ENCODE measurements at places on chromosomes 13 and 19. TPM values are rescaled to one million over a fixed set of nuclear protein-coding genes. Genes with fewer than 3 reads are reported as not detected.

The CRX gene
- total RNA-seq = not detected

The SLITRK6 gene
- 1.3 TPM for total RNA-seq

The ZNF415 gene
- total RNA-seq = 1.7 TPM

DNA sequence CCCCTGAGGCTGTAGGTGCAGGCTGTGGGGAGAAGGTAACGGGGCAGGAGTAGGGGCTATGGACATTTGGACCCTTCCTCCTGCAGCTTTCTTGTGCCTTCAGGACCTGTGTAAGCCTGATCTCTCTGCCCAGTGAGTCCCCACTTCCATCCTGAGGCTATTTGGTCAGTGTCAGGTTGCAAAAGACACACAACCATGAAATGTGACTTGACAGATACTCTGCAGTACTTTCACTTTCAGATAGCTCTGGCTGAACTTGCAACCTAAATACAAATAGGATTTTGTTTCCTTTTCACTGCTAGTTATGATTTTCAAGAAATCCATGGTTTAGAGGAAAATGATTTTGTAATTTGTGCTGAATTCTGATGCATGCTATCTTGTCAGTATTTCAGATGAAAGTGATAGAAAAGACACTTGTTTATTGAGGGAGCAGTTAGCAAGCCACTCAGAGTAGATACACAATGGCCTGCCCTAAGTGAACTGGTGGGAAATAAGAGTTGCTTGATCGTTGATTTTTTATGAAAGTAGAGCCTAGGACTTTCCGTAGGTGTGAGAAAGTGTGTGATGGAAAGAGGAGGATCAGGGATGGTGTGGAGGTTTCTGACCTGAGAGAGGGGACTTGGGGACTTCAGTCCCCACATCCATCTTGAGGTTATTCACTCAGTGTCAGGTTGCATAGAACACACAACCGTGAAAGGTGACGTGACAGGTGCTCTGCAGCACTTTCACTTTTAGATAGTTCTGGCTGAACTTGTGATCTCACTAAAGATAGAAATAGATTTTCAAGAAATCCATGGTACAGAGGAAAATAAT, 18.1 kb upstream of the EID2 start:
- DNase-seq = no peak

- DNase-seq = no peak
These were observed 18.5 kb downstream of the MAN2B1 start for GRCh38 chr19:12648088-12648487.

DNA sequence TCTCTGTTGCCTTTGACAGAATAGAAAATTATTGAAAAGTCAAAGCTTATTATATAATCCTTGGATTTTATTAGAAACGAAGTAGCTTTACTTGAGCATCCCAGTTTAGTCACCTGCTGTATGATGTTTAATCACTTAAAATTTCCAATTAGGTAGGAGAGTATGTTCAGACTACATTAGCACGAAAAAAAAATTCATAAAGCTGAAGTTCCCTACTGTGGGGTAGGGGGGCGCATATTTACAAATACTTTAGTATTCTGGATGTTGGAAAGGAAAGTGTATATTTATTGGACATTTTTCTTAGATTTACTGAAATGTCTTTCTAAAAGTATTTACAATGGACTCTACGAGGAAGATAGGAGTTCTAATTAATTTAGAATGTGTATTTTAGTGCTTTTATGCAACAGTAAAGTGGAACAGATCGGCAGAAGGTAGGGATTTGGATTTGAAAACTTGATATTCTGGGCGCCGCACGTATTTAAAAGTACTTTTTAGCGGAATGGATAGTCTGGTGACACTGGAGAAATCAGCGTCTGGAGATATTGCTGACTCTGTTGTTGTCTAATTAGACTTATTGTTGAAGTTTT, 1.9 kb downstream of the CDK8 start:
- peak; percentile 23 for DNase-seq

GRCh38 chr13:76036176-76036575, 400.0 kb downstream of the LMO7 start:
- DNase-seq = no peak

GRCh38 chr13:97266332-97266731, 44.2 kb downstream of the MBNL2 start:
- DNase-seq = peak; percentile 56

- peak; percentile 78 for DNase-seq
These were observed 25.7 kb downstream of the CHAMP1 start for GRCh38 chr13:114339857-114340534.

DNA sequence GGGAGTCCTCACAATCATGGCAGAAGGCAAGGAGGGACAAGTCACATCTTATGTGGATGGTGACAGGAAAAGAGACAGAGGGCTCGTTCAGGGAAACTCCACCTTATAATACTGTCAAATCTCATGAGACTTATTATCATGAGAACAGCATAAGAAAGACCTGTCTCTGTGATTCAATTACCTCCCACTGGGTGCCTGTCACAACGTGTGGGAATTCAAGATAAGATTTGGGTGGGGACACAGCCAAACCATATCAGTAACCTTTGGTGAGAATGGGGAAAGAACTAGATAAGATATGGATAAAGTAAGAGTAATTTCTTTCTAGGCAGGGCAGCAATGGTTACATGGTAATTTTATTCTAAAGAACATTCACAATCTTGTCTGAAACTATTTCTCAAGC, 344.9 kb upstream of the KLF12 start:
- no peak for DNase-seq

- peak; percentile 81 for DNase-seq
These were observed 12.1 kb downstream of the PIN1 start for GRCh38 chr19:9847087-9847671.

- DNase-seq = no peak
These were observed 101.3 kb downstream of the OLFM4 start for GRCh38 chr13:53129864-53130393.

DNA sequence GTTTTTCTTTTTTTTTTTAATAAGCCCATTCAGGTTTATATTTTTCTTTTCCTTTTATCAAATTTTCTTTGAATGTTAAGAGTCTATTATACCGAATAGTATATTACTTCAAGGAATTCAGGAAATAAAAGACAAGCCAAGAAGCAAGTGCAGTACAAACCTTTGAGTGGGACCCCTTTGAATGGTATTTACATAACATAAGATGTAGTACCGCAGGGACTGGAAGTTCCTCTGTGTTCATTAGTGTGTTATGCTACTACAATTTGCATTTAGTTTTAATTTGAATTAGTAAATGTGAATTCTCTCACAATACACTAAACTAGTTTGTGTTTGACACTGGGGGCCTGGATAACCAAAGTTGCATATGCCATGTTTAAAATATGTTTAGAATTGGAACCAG, 339.5 kb downstream of the DCT start:
- DNase-seq = no peak

DNA sequence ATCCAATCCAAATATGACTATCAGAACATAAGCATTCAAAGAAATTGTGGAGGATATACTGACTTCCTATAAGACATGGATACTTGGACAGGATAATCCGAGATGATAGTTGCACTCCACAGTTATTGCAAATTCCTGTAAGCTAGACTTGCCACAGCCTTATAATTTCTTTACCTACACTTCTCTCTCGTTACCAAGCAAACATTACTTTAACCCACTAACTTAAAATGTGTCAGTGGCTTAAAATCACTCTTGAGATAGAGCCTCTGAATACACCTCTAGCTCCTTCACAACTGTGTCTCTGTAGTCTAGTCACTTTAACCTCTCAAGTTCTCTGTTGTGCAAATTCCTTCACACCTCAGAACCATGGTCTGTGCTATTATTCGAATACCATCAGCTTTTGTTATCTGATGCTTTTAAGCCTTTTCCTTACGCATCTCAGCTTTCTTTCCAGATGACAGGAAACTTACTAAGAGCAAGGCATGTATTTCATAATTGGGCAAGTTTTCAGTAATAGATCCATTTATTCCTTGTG, 474.9 kb upstream of the MIR17HG start:
- DNase-seq = no peak
